ENCODE measurements at places on chromosomes 11 and 22.
A peak's percentile ranks its signal among the peaks of the same experiment; 100 is the strongest.

DNA sequence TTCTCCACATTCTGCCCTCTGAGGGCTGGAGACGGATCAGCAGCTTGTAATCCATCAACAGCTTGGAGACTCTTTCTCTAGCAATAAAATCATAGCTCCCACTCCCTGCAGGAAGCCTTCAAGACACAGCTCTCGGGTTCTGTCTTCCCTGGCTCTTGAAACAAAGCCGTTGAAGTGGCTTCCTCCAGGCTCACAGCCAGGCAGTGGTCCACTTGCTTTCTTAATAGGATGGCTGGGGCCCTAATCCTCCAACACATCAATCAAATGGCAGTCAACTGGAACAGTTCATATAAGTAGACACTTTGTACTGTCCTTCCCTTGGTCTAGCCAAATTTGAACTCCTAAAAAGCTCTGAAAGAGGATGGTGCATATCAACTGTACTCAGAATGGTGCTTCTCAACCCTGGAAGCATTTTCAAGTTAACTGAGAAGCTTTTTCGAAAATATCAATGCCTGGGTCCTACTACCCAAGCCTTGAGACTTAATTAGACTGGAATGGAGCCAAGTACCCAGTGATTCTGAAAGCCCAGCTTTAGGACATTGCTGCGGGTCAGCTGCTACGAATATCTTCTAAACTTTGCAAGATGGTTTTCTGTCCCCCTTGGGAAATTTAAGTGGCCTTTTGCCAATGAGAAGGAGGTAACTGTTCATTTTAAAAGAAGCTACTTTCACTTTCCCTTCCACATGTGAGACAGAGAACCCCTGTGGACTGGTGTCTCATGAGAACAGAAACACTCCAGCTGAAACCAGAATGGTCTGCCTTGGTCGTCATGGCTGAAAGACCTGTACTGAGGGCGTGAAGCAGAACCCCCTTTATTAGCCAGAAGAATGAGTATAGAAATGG, 74.7 kb downstream of the SC5D start:
- peak; percentile 86 for DNase-seq

- no peak for DNase-seq
Measured at GRCh38 chr11:94747146-94747545, 21.0 kb upstream of the AMOTL1 start.

GRCh38 chr11:72740060-72740424, 12.2 kb downstream of the ARAP1 start:
- DNase-seq, result no peak

DNA sequence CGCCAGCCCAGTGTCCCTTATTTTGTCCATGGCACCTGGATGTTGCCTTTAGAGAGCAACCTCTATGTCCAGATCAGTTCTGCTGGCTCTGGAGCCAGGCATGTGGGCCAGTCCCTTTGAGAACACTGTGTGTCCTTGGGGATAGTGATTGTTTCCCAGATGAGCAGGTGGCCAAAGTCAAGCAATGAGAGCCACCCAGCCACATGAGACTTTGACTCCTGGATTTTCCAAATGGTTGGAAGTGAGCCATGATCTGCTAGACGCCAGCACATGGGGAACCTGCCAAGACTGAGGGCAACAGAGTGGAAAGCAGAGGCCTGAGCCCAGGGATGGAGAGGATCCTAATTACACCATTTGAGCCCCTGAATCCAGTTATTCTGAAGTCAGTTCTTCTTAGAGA, 479.8 kb downstream of the OPCML start:
- DNase-seq, result no peak

- no peak for DNase-seq
Measured at GRCh38 chr11:119000906-119001305, 3.0 kb downstream of the CENATAC start.

DNA sequence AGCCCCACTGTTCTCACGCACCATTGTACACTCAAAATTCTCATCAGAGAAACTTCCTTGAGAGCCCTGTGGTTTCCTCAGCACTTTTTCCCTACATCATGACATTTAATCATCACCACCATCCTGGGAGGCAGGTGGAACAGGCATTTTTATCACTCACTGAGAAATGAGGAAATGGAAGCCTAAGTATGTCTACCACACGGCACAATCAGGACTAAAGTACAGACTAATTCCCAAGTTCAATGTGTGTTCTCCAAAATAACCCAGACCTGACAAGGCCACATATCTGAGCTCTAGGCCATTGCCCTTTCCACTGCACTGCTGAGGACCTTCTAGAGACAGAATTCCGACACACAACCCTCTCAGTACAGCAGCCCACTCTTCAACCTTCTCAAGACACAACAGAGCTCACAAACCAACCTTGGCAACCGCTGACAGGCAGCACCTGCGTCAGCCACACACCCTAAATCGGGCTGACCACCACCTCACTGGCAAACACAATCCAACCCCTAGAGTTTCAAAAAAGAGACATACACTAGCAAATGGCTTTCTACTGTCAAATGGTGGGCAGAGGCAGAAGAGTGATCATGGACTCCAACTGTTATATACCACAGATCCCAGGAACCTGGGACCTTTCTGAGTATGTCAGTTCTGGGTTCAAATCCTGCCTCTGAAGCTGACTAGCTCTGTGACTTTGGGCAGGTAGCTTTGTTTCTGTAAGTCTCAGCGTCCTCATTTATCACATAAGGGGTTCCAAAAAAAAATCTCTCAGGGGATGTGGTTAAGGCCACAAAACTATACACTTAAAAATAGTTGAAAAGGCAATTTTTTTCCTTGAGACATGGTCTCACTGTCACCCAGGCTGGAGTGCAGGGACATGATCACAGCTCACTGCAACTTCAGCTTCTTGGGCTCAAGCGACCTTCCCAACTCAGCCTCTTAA, 16.3 kb downstream of the SMCO4 start:
- no peak for DNase-seq

DNA sequence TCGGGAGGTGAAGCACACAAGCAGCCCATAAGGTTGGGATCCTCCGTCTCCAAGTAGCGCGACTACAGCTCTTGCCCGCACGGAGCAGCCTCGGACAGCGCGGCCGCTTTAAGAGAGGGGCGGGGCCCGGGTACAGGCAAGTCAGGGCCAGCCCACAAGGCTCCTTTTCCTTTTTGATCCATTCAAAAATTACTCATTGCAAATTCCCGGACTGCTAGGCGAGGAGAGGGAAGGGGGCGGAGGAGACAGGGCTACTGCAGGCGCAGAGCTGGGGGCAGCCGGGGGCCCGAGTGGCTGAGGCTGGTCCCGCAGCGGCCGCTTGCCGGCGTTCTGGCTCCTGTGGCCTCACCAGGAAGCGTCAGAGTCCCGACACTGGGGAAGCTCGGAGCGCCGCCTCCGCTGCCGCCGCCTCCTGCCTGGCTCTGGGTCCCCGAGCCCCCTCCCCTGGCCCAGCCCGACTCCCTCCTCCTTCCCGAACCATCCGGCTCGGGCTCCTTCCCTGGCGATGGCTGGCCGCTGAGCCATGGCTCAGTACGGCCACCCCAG, at the start of gene UBASH3B:
UBASH3B (plus strand) TSS at position 196 of the 546 bp plus-strand sequence; CDS start at position 524, 328 bp downstream.
- peak; percentile 85 for DNase-seq

- DNase-seq, result no peak
Measured at GRCh38 chr22:35960854-35961253, 67.8 kb downstream of the RBFOX2 start.

GRCh38 chr11:9740202-9740883, 76.5 kb downstream of the SWAP70 start:
- DNase-seq, result no peak

- DNase-seq, result no peak
Measured at GRCh38 chr22:22976033-22976922, 88.7 kb downstream of the IGLL5 start.

DNA sequence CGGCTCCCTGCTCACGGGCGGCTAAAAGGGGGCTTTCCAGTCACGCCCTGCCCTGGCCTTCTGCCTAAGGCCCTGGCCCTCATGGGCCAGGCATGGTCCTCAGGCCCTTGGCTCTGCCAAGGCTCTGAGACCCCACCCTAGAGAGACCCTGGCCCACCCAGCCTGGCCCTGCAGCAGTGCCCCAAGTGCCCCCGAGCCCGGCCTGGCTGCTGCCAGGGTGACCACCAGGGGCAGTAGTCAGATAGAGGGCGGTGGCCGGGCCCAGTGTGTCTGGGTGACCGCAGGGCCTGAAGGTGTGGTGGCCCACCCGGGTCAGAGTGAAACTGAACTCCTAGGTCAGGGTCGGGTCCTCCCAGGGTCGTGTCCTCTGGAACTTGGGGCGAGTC, 29.4 kb upstream of the CCDC188 start:
- no peak for DNase-seq

GRCh38 chr11:17972987-17973386, 39.9 kb downstream of the SERGEF start:
- DNase-seq, result peak; percentile 46
